ENCODE measurements at places on chromosomes 5 and 9. TPM values are rescaled to one million over a fixed set of nuclear protein-coding genes. Genes with fewer than 3 reads are reported as not detected.

DNA sequence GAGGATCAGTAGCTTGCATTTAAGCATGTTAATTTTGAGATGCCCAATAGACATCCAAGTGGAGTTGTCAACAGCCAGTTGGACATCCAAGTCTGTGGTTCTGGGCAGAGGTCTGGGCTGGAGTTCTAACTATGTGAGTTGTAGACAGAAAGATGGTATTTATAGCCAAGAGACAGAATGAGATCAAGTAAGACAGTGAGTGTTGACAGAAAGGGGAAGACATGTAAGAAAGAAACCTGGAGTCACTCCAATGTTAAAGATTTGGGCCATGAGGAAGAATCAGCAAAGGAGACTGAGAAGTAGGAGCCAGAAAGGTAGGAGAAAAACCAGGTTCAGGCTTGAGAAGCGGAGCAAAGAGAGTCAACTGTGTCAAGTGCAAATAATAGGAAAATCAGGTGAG lies 95.5 kb upstream of the PUM3 start:
- peaks cover 6% of the 10 kb centered on the region for H3K27me3 ChIP-seq
- H3K27ac ChIP-seq: no peak overlapping the region
- H3K4me3 ChIP-seq: no peak overlapping the region
- DNase-seq: no peak

CCL28 gene
- total RNA-seq: 15.0 TPM

STPG3 gene
- not detected for total RNA-seq

- H3K4me3 ChIP-seq: no peak overlapping the region
- H3K27me3 ChIP-seq: peaks cover 5% of the 10 kb centered on the region
- no peak overlapping the region for H3K27ac ChIP-seq
- DNase-seq: no peak
These were observed 119.3 kb upstream of the WWC1 start for GRCh38 chr5:168171901-168172759.

GRCh38 chr5:84748313-84748712 lies 363.6 kb upstream of the EDIL3 start:
- H3K36me3 ChIP-seq: no peaks in the 10 kb centered on the region
- H3K27ac ChIP-seq: no peak overlapping the region
- H3K4me1 ChIP-seq: no peaks in the 10 kb centered on the region
- no peak overlapping the region for H3K4me3 ChIP-seq
- no peak for DNase-seq

DNA sequence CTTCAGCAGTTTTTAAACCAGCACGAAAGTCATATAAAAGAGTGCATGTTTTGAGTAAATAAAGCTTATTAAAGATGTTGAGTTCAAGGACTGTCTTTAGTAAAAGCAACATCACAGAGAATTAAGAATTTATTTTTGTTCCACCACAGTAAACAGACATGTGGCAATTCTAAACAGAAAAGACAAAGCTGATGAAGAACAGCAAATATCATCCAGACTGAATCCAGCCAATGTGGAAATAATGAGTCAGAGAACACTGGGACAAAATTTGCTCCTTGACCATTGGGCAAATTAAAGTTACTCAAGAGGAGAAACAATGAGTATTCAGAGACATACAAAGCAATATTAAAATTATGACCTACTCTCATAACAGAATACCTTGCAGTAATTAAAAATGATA lies 28.8 kb downstream of the OR2K2 start:
- H3K27me3 ChIP-seq: peaks cover 10% of the 10 kb centered on the region
- no peaks in the 10 kb centered on the region for H3K4me1 ChIP-seq
- no peaks in the 10 kb centered on the region for H3K36me3 ChIP-seq
- no peak overlapping the region for H3K27ac ChIP-seq

- H3K4me3 ChIP-seq: no peak overlapping the region
- H3K36me3 ChIP-seq: peaks cover 15% of the 10 kb centered on the region
- H3K27me3 ChIP-seq: no peaks in the 10 kb centered on the region
- H3K4me1 ChIP-seq: no peaks in the 10 kb centered on the region
- H3K27ac ChIP-seq: no peak overlapping the region
These were observed 147.0 kb downstream of the PAM start for GRCh38 chr5:102902135-102902448.

GRCh38 chr9:77417566-77417965 lies 230.6 kb downstream of the GNA14 start:
- H3K27me3 ChIP-seq: no peaks in the 10 kb centered on the region
- H3K4me1 ChIP-seq: no peaks in the 10 kb centered on the region
- no peak overlapping the region for H3K27ac ChIP-seq
- H3K4me3 ChIP-seq: no peak overlapping the region

DNA sequence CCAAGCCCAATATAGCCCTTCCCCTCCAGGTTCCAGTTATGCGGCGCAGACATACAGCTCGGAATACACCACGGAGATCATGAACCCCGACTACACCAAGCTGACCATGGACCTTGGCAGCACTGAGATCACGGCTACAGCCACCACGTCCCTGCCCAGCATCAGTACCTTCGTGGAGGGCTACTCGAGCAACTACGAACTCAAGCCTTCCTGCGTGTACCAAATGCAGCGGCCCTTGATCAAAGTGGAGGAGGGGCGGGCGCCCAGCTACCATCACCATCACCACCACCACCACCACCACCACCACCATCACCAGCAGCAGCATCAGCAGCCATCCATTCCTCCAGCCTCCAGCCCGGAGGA lies 6.3 kb downstream of the NR4A3 start:
- H3K27me3 ChIP-seq: peaks cover 3% of the 10 kb centered on the region
- peaks cover 40% of the 10 kb centered on the region for H3K4me1 ChIP-seq
- H3K27ac ChIP-seq: peak overlapping the region; percentile 25
- peak overlapping the region; percentile 100 for H3K4me3 ChIP-seq
- no peak for DNase-seq

DNA sequence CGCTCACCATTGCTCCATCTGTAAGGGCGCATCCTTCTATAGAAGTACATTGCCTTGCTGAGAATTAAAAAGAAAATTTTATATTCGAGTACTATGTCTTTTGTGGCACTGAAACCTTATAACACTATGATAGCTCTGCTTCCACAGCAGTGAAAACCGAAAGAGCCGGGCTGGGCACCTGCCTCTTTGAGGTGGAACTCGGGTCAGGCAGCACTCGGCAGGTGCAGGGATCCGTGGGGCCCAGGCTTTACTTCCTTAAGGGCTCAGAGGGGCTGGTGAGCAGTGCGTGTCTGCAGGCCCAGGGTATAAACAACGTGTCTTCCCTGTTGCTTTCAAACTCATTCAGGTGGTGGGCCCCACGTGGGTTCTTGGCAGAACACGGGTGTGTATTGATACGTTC lies 69.9 kb downstream of the OTULIN start:
- no peaks in the 10 kb centered on the region for H3K27me3 ChIP-seq
- no peak for DNase-seq
- H3K4me1 ChIP-seq: no peaks in the 10 kb centered on the region

SVEP1 gene
- total RNA-seq: not detected

DNA sequence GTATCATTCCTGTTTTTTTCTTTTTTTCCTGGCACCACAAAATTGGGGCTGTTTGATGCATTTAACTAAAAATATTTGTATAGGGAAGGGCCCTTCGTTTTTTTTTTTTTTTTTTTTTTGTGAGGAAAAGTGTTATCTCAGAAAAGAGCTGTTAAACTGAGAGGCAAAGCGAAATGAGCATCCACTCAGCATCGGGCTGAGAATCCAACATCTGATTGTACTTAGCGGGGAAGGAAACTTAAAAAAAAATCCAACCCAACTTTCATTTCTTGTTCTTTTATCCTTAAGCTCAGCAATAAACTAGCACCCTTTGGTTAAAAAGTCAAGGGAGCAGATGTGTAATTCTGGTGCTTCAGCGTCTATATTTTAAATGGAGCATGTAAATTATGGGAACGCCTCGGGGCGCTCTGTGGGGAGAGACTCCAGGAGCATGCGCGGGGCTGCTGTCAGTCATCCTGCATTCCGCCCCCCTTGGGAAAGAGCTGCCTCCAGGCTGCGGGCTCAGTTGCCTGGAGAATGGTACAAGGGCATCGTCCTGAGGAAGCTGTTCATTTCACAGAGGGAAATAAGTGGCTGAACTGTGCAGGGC lies 33.3 kb downstream of the DMRT2 start:
- peaks cover 21% of the 10 kb centered on the region for H3K27me3 ChIP-seq
- H3K36me3 ChIP-seq: no peaks in the 10 kb centered on the region
- no peaks in the 10 kb centered on the region for H3K4me1 ChIP-seq

GRCh38 chr5:152532714-152533113 lies 127.6 kb upstream of the NMUR2 start:
- DNase-seq: no peak
- no peak overlapping the region for H3K4me3 ChIP-seq
- no peak overlapping the region for H3K27ac ChIP-seq
- peaks cover 4% of the 10 kb centered on the region for H3K4me1 ChIP-seq

- no peaks in the 10 kb centered on the region for H3K4me1 ChIP-seq
- peaks cover 7% of the 10 kb centered on the region for H3K27me3 ChIP-seq
- DNase-seq: no peak
These were observed 246.1 kb upstream of the IRX4 start for GRCh38 chr5:2128686-2129355.

- no peak overlapping the region for H3K4me3 ChIP-seq
- no peak for DNase-seq
- H3K36me3 ChIP-seq: no peaks in the 10 kb centered on the region
- no peaks in the 10 kb centered on the region for H3K4me1 ChIP-seq
- no peak overlapping the region for H3K27ac ChIP-seq
- no peaks in the 10 kb centered on the region for H3K27me3 ChIP-seq
These were observed 196.2 kb upstream of the SLC24A2 start for GRCh38 chr9:19985081-19985480.

GRCh38 chr9:127149463-127150390 lies 27.3 kb upstream of the ANGPTL2 start:
- H3K4me1 ChIP-seq: peaks cover 5% of the 10 kb centered on the region
- no peak for DNase-seq

DNA sequence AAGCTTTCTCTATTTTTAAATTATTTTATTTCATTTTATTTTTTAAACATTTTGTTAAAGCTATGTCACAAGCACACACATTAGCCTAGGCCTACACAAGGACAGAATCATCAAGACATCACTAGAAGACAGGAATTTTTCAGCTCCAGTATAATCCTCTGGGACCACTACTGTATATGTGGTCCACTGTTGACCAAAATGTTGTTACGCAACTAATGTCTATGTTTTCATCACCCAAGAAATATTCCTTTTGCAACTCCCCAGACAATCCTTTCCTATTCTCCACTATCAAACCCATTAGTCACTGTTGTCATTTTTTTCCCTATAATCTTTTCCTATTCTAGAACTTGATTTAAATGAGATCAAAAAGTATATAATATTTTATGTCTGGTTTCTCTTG lies 2371.7 kb upstream of the C9orf72 start:
- H3K4me3 ChIP-seq: no peak overlapping the region
- H3K36me3 ChIP-seq: no peaks in the 10 kb centered on the region
- H3K27ac ChIP-seq: no peak overlapping the region
- no peaks in the 10 kb centered on the region for H3K27me3 ChIP-seq
- DNase-seq: no peak
- no peaks in the 10 kb centered on the region for H3K4me1 ChIP-seq

GRCh38 chr9:18459962-18460584 lies 13.9 kb upstream of the ADAMTSL1 start:
- H3K27me3 ChIP-seq: peaks cover 3% of the 10 kb centered on the region
- H3K4me1 ChIP-seq: no peaks in the 10 kb centered on the region
- H3K4me3 ChIP-seq: no peak overlapping the region
- no peak for DNase-seq

- H3K36me3 ChIP-seq: no peaks in the 10 kb centered on the region
- H3K27ac ChIP-seq: no peak overlapping the region
- no peaks in the 10 kb centered on the region for H3K4me1 ChIP-seq
- H3K4me3 ChIP-seq: no peak overlapping the region
- H3K27me3 ChIP-seq: peaks cover 5% of the 10 kb centered on the region
These were observed 100.2 kb upstream of the RAI14 start for GRCh38 chr5:34555699-34556508.

DRD1 gene
- not detected for total RNA-seq

GRCh38 chr5:177109810-177110209 lies 23.1 kb downstream of the FGFR4 start:
- H3K27me3 ChIP-seq: no peaks in the 10 kb centered on the region
- no peak overlapping the region for H3K27ac ChIP-seq
- H3K4me3 ChIP-seq: no peak overlapping the region
- DNase-seq: no peak

LRRC19 gene
- not detected for total RNA-seq

FOXD1 gene
- total RNA-seq: 1.5 TPM

DNA sequence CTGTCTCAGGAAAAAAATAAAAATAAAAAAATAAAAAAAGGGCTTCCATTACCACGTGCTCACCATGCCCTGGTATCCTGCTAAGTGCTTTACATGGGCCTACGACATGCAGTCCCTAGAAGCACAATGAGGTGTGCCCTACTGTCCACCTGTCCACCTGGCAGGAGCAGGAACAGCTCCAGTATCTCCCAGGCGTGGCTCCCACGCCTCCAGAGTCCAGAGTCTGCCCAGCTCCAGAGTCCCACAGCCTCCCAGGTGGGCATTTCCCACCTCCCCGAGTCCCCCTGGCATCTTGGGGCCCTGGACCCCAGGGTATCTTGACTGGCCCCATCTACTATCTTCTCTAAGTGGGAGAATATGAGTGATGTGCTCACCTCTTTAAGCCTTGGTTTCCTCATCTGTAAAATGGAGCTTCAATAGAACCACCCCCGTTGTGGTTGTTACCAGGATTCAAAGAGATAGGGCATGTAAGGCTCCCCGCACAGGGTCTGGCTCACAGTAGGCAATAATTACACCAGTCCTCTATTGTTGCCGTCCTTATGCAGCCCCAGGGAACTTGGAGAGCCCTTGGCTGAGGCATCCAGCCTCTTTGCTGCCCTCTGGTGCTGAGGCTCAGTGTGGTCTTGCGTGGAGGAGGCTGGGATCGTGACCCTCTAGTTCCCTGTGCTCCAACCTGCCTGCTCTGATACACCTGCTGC lies 8.9 kb downstream of the CXCL14 start:
- H3K36me3 ChIP-seq: no peaks in the 10 kb centered on the region
- H3K27me3 ChIP-seq: peaks cover 1% of the 10 kb centered on the region
- H3K4me1 ChIP-seq: no peaks in the 10 kb centered on the region
- DNase-seq: peak; percentile 22
- no peak overlapping the region for H3K4me3 ChIP-seq

PMPCA gene
- 140 TPM for total RNA-seq

- H3K27ac ChIP-seq: no peak overlapping the region
- DNase-seq: no peak
These were observed 115.7 kb downstream of the FBXL17 start for GRCh38 chr5:108266242-108266641.

DNA sequence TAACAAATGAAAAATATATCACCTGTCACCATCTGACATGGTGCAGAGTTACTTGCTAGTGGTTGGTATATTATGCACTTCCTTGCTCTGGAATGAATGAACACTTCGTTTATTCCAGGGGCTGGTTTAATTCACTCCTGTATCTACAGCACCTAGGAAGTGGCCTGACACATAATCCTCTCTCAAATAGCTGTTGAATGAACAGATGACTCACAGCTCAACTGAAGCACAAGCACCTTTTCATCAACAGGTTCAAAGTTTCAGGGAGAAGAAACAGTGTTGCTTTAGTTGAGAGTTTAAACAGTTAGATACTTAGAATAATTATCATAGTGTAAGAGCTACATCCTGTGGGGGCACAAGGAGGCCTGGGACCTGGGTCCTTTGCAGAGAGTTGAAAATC lies 135.0 kb upstream of the DAP start:
- no peak overlapping the region for H3K27ac ChIP-seq
- no peak overlapping the region for H3K4me3 ChIP-seq
